Foreskin fibroblast (primary cell): ENCODE measurements at places on chromosomes 1 and 21.
A peak's percentile ranks its signal among the peaks of the same experiment; 100 is the strongest.

GRCh38 chr1:172708452-172708851 lies 49.5 kb downstream of the FASLG start:
- no peak for DNase-seq

GRCh38 chr1:117611894-117612483 lies 6.1 kb downstream of the TENT5C start:
- DNase-seq = no peak

GRCh38 chr1:9121496-9122409 lies 7.1 kb downstream of the GPR157 start:
- no peak for DNase-seq

GRCh38 chr1:67126111-67126746 lies 8.5 kb downstream of the C1orf141 start:
- peak; percentile 15 for DNase-seq

- DNase-seq = no peak
Measured at GRCh38 chr21:40383951-40384350, 463.0 kb downstream of the DSCAM start.

DNA sequence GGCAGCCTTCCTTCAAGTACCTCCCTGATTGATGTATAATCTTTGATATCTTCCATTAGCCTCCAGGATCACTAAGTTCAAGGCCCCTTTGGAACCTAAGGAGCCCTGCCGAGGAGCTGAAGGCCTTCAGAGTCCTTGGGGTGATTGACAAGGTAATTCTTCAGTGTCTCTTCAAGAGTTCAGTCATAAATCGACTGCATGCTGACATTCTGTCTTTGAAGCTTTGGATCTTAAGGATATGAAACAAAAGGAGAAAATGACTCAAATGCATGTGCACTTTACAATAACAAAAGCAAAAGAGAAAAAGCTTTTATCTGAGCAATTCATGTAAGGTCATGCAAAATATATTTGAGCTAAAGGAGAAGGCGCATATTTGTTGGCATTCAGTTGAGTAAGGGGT lies 125.3 kb downstream of the RPS6KC1 start:
- DNase-seq = no peak
